ENCODE measurements at places on chromosomes 2 and 18. TPM values are rescaled to one million over a fixed set of nuclear protein-coding genes. Genes with fewer than 3 reads are reported as not detected.

- H3K4me1 ChIP-seq, result peaks cover 7% of the 10 kb centered on the region
- no peak for DNase-seq
- H3K27ac ChIP-seq, result no peak overlapping the region
- no peak overlapping the region for H3K4me3 ChIP-seq
- H3K27me3 ChIP-seq, result peaks cover 15% of the 10 kb centered on the region
Observed at GRCh38 chr18:13456736-13457271, 238.2 kb downstream of the LDLRAD4 start.

- H3K4me3 ChIP-seq, result no peak overlapping the region
- no peaks in the 10 kb centered on the region for H3K4me1 ChIP-seq
- no peaks in the 10 kb centered on the region for H3K27me3 ChIP-seq
- H3K36me3 ChIP-seq, result 0 out of 2 replicates have a peak, but pooled peaks cover under 1% of the 10 kb centered on the region
- no peak overlapping the region for H3K27ac ChIP-seq
- DNase-seq, result peak; percentile 25
Observed at GRCh38 chr18:43563780-43564179, 286.5 kb upstream of the SYT4 start.

GRCh38 chr2:155904720-155905119, 427.8 kb downstream of the NR4A2 start:
- H3K36me3 ChIP-seq, result peaks cover 3% of the 10 kb centered on the region
- H3K4me1 ChIP-seq, result no peaks in the 10 kb centered on the region
- H3K4me3 ChIP-seq, result no peak overlapping the region
- H3K27ac ChIP-seq, result no peak overlapping the region
- no peak for DNase-seq
- no peaks in the 10 kb centered on the region for H3K27me3 ChIP-seq

GRCh38 chr2:136538489-136538888, 226.9 kb upstream of the THSD7B start:
- no peak for DNase-seq
- peaks cover 7% of the 10 kb centered on the region for H3K36me3 ChIP-seq
- H3K27ac ChIP-seq, result no peak overlapping the region
- H3K4me1 ChIP-seq, result no peaks in the 10 kb centered on the region
- no peaks in the 10 kb centered on the region for H3K27me3 ChIP-seq

The MGAT4A gene
- 0.14 TPM for total RNA-seq

The RMC1 gene
- total RNA-seq, result 17.8 TPM

All from HFFc6 (cell line).